ENCODE measurements at places on chromosomes 1 and 21. TPM values are rescaled to one million over a fixed set of nuclear protein-coding genes. Genes with fewer than 3 reads are reported as not detected.

- DNase-seq, result no peak
Observed at GRCh38 chr1:172470149-172470548, 26.3 kb upstream of the PIGC start.

GRCh38 chr1:235748747-235749146, 99.2 kb upstream of the GNG4 start:
- no peak for DNase-seq

DNA sequence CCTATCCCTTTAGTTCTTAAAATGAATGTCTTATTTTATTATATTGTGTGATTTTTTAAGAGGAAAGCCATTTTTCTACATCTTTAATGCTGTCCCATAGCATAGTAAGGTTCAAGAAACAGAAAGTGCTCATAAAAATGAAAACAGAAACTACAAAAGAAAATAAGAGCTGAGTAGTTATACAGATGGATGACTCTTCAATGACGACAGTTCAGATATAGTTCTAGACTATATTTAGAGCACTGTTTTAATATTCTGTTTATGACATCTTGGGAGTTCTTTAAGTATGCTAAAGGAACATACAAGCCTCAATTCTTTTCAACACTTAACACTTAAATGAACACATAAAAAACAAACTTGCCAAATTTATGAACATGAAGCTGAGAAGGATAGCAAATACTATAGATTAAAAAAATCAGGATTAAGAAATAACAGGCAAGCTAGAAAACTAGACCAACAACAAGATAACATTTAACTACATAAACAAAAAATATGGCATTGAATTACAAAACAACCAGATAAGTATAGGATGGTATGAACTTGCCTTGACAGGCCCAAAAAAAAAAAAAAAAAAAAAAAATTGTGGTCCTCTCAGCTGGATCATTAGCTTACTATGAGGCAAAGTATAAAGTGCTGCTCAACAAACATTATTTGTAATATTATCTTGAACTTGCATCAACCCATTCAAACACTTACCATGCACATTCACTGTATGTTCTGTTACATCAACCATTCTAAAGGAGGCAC, 87.9 kb downstream of the ZZZ3 start:
- no peak for DNase-seq

DNA sequence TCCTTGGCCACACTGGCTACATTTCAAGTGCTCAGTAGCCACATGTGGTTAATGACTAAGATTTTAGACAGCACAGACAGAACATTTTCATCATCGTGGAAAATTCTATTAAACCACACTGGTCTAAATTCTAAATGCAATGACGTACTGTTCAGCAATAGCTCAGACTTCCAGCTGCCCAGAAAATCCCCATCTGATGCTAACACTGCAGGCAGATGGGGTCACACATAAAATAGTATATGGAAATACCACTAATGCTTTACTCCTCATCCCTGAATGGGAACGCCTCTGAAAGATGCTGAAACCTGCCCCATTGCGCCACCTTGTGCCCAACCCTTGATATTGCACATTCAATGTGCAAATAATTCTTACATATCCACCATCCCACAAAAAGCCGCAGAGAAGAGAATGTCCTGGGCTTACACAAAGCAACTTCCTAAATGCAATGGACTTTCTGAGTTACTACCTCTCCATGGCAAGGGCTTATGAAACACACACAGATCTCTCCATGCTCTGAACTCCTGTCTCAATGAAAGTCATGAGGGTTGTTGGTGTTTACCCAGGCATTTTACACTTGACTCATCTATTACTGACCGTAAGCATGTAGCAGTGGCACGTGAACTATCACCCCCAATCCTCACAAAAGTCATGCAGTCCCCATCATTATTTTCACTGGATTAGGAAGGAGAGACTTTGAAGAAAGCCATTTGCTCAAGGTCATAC, 20.3 kb upstream of the SLC5A9 start:
- peak; percentile 72 for DNase-seq

The MPC2 gene
- 158 TPM for total RNA-seq

The OR2AK2 gene
- not detected for total RNA-seq

The RNU11 gene
- total RNA-seq, result not detected

DNA sequence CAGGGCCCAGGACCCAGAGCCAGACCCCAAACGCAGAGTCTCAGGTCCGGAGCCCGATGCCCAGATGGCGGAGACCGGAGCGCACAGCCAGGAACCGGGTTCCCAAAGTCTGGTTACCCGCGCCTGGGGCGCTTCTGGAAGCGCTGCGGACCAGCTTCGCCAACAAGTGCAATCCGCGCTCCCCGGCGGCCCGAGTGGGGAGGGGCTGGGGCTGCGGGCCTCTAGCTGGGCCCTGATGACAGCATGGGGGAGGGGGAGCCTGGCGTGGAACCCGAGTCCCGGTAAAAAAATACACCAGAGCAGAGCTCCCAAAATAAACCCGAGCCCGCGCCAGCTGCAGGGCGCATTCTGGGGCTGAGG, 494 bp downstream of the NT5C1A start:
- no peak for DNase-seq

- peak; percentile 86 for DNase-seq
Observed at GRCh38 chr1:27659497-27660299, 12.3 kb downstream of the IFI6 start.

DNA sequence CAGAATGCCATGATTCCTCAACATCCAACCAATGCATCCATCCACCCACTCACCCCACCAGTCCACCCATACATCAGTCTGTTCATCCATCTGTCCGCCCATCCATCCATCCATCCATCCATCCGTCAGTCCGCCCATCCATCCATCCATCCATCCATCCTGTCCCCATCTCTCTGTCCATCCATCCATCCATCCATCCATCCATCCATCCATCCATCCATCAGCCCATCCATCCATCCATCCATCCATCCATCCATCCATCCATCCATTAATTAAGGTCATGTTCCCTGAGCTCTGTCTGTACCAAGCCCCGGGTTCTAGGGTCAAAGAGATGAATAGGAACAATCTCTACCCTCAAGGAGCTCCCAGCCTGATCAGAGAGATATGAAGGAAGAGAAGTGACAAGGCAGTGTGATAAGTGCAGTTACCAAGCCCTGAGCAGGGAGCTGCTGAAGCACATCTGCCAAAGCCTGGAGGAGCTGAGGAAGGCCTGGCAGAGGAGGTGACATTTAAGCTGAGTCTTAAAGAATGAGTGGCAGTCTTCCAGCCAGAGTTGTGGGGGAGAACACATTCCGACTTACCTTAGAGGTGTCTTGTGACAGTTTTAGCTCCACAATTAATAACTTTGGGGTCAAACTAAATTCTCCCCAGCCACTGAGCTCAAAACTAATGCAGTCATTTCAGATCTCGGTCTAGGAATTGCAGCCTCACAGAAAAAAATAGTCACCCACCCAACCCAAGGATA, 47.9 kb downstream of the GRIK3 start:
- DNase-seq, result no peak

GRCh38 chr1:99133756-99134500, 129.3 kb upstream of the PLPPR5 start:
- DNase-seq, result no peak

The GTF2B gene
- 9.7 TPM for total RNA-seq

GRCh38 chr21:35469498-35469897, 420.4 kb upstream of the RUNX1 start:
- no peak for DNase-seq

The HNRNPCL4 gene
- not detected for total RNA-seq

DNA sequence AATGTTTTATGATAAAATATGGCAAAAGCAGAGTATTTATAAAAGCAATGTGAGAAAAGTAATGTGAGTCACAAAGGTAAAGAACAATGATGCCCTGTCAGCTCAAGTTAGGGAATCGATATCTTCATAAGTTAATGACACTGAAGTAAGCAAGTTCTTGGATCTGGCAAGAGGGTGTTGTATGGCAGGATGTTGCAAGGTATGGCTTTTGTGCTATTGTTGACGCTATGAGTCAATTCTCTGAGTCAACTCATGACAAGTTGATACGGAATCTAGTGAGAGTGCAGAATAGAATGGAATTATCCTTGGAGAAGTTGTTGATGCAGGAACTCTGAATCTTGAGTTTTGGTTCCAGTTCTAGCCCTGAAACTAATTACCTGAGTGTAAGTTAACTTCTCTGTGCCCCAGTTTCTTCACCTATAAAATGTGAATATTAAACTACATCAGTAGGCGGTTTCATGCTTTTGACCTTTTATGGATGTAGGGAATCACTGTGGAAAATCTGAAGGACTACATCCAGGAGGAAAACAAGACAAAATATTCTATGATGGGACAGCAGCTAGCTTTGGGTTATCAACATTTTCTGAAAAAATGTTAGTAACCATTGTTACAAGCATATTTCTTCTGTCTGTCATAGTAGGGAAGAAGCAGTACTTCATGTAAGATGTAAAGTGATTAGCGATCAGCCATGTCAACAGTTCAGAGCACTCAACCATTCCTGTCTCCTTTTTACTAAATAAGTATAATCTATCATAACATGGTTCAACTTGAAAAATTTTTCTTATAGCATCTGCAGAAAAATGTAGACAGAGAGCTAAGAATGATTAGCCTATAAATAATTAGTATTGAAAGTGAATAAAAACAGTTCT, 96.9 kb downstream of the ATP6V1G3 start:
- DNase-seq, result no peak

GRCh38 chr1:103447471-103447870, 78.0 kb upstream of the RNPC3 start:
- DNase-seq, result no peak

DNA sequence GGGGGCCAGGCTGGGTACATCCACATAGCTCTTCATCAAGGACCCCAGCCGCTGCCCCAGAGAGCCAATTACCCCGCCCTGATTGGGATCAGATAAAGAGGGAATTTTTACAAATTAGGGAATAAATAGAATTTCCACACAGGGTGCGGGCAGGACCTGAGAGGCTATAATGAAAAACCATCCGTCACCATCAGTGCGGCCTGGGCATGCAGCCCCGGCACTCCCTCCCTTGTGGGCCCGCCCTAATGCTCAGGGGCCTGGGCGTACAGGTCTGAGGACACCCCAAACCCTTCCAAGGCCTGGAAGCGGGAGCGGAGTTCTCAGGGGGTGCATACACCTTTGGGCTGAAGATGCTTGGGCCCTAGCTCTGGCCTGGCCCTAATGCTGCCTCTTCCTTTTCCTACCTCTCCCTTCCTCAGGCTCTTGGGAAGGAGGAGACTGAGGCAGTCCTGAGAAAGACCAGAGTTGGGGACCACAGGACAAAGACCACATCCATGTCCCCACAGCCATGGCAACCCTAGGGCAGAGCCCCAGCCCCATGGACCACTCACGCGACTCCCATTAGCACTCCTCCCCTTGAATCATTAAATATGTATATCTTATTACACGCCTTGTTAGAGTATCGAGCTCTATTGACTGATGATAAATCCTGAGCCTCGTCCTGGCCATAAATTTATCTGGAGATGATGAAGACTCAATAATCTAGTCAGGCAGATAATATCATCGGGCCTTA, 16.3 kb downstream of the DMAP1 start:
- no peak for DNase-seq

DNA sequence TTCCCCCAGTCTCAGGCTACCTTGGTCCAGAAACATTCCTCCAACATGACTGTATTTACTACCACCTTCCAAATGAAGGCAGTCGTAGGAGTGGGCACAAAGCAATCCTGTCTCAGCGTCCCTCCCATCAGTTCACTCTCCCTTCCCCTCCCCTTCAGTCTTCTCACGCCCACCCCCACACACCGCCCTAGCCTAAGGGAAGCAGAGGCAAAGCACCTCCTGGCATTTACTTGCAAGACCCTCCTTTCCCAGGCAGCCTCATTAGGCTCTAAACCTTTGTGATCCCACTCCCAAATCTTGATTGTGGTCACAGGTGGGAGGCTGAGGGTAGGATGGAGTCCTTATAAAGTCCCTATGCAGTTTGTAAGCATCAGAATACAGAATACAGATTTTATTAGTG, 23.9 kb upstream of the LPAR3 start:
- DNase-seq, result no peak

The SLC9C2 gene
- not detected for total RNA-seq

DNA sequence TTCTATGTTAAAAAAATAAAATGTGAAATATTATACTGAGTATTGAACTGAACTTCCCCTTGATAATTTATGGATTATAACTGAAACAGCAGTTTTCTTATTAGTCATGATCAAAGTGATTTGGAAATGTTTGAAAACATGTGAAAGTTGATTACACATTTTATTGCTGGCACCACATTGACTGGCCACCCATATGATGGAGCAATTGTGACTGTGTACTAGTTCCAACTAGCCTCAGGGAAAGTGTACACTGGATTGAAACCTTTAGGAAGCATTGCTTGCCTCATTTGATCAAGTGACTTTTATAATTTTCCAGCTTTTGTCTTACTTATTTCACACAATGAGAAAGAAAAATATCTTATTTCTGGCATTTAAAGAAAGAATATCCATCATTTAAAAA, 128.0 kb upstream of the ADGRL2 start:
- no peak for DNase-seq

DNA sequence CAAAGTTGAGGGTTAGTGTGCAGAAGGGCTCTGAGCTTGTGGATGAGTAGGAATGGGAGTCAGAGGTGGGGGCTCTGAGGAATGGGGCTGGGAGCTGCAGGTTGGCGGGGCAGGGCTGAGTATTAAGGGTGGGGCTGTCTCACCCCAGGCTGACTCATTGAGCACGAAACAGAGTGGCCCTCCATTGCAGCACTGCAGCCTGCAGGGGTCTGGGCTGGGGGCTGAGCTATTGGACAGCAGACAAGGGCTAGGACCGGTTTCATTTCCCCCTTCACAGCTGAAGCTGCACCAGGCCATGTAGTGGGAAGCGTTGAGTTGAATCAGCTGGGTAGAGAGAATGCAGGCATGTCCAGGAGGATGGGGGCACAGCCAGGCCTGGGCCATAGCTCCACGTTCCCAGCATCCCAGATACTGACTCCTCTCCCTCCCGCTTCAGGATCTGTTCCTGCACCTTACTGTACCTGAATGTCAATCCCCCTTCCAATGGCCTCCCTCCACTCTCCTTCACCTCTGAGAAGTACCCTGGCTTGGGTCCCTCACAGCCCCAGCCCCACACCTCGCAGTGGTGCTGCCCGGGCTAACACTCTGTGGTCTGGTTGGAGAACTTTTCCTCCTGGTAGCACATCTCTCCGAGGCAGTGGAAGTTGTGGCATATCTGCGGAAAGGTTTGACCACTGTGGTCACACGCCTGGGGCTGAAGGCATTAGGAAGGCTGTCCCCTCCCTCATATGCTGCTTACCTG, 4.4 kb upstream of the INPP5B start:
- no peak for DNase-seq

GRCh38 chr21:33619726-33620125, 21.8 kb downstream of the CRYZL1 start:
- DNase-seq, result no peak

The PPFIA4 gene
- 0.78 TPM for total RNA-seq
